Stimulated activated CD8-positive, alpha-beta memory T cell treated with anti-CD3 and anti-CD28 coated beads, Interleukin-7, amount 100 ng/mL, for 4 hours (primary cell): ENCODE measurements at places on chromosomes 11 and 22.

GRCh38 chr22:46994265-46994664, 231.8 kb downstream of the TBC1D22A start:
- no peak for DNase-seq

DNA sequence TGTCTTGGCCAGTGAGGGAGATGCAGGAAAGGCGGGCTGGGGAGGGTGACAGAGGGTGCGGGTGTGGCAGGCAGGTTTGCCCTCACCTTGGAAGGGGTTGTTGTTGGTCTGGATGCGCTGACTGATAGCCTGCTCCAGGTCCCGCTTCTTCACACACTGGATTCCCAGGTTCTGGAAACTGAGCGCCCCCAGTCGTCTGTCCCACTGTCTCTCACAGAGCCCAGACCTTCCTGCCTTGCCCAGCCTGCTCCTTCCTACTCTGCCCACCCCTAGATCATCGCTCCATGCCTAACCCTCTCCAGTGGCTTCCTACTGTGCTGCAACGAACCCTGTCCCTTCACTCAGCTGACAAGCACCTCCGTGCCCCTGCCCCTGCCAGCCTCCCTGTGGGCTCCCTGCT, 2.7 kb downstream of the RELA start:
- DNase-seq: no peak

GRCh38 chr11:130478204-130478701, 29.8 kb downstream of the ADAMTS15 start:
- no peak for DNase-seq

DNA sequence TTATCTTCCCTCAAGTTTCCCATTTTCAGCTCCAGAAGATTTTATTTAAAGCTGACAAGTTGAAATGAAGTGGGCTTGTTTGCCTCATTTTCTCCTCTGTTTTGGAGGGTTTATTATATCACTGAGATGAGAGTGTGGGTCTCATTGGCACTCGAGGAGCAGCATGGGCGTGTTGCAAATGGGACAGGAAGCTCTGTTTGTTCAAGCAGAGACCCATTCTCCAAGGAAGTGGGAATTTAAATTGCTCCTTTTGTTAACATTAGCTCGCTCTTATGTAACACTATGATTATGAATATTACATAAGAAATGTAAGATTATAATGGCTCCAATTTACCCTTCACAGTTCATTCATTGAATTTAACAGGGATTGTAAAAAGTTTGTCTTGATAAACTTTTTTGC, 317.7 kb upstream of the CTSC start:
- no peak for DNase-seq

- DNase-seq: no peak
Observed at GRCh38 chr11:36373016-36374010, 77.2 kb downstream of the PRR5L start.

DNA sequence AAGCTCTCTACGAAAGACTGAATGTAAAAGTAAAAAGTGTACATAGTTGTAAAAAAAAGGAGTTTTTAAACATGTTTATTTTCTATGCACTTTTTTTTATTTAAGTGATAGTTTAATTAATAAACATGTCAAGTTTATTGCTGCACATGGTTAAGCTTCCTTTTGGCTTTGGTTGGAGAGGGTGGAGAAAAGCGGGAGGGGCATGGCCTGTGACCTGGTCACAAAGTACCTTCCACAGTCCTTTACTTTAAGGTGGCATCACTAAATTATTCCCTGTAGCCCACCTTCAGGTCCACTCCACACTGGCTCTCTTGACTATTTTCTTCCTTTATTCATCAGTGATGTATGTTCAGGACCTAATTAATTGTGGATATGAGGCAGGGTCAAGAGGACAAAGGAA, 586 bp upstream of the TTC36 start:
- DNase-seq: no peak

GRCh38 chr11:119910051-119910450, 181.1 kb upstream of the NECTIN1 start:
- DNase-seq: no peak

GRCh38 chr11:779955-780532, 2.8 kb upstream of the GATD1 start:
- DNase-seq: no peak

DNA sequence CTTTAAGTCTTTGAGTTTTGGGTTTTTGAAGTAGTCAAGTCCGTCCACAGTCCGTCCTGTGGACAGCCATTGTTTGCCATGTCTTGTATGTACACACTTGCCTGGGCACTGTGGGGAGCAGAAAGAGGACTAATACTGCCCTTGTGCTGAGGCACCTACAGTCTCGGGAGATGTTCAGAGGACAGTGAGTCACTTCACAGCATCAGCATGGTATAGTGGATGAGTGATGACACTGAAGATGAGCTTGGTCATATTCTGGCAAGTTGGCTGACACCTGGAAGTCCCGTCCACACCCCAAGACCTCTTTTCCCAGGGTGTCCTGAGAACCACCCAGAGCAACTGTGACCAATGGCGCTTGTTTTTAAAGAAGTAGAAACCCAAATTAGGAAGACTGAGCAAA, 29.2 kb downstream of the NF2 start:
- DNase-seq: no peak

DNA sequence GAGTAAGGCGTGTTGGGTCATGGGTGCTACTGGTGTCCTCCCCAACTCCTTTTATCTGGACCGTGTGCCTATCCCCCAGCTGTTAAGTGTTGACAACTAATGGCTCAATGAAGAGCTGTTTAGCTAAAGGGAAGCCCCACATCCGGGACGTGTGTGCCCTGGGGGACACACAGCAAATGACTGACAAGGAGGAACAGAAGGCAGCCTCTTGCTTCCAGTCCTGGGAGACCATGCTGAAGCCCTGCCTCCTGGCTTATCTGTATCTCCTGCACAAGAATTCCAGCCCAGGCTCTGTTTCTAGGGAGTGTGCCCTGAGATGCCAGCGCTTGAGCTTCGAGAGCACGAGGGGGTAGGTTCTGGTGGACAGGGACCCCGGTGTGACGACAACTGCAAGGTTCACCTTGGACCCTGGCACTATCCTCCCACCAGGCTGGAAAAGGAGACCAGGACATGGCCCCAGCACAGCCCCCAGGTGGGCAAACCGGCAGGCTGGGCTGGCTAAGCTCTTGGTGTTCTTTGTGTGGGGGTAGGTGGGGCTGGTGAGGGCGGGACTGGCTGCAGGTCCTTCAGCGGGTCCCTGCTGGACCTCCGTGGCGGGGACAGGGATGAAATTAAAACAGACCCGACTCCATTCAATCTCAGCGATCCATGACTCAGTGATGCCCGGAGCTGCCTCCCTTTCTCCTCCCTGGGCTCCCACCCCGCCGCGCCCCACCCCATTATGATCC, 21.0 kb downstream of the ASCL2 start:
- DNase-seq: no peak

GRCh38 chr22:44661659-44662569, 40.1 kb upstream of the PRR5 start:
- no peak for DNase-seq

DNA sequence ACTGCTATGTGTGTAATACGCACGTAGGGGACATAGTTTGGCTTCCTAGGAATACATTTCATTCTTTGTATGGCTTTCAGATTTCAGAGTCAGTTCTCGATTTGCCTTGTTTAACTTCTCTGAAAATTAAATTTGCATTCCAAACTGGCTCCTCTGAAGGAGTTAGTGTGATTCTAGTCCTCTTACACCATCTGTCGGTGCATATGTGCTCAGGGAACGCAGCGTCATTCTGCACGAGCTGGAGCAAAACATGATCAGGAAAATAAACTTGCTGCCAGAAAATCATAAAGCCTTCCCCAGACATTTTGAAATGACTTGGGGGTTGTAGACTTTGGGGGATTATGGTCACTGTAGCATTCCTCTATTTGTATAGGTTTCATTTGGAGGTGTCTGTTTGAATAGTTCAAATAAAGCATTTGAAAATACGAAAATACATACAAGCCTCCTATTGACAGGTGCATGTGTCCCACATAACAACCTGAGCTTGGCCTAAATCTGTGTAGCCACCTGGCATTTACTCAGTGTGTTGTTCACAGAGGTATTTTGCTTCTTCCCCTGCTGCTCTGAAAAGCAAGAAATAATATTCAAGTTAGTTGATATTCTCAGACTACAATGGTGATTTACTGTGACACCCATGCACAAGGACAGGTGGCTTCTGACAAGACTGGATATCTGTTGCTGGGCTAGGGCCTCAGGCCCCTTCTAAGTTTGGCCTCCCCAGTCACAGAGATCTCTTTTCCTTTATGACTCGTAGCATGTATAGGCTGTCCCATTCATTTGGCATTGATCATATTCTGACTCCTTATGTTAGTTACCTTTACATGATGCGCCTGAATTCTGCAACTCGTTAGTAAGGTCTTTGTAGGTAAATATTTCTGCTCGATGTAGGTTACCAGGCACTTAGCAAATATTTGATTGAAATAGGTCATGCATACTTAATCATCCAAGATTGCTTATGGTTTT, 81.6 kb upstream of the SORL1-AS1 start:
- DNase-seq: no peak

GRCh38 chr11:69542314-69543168, 61.1 kb downstream of the LINC01488 start:
- DNase-seq: no peak

- no peak for DNase-seq
Observed at GRCh38 chr22:48889209-48889830, 938.4 kb downstream of the BRD1 start.

- DNase-seq: no peak
Observed at GRCh38 chr22:19463491-19464469, 15.2 kb downstream of the UFD1 start.

DNA sequence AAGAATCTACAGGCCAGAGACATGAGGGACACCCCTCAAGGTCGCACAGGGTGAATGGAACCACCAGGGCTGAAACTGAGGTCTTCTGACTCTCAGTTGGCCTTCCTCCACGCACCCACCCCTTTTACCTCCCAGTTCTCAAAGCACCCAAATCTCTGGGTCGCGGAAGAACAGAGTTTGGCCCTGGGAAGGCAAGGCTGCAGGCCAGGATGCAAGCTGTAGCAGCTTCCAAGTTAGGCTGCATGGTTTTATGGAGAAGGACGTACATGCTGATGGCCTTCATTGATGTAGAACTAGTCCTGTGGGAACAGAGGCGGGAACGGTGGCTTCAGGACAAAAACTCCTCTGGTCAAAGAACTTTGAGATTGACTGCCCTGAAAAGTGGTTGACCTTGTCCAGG, 143.5 kb upstream of the B3GAT1 start:
- no peak for DNase-seq

DNA sequence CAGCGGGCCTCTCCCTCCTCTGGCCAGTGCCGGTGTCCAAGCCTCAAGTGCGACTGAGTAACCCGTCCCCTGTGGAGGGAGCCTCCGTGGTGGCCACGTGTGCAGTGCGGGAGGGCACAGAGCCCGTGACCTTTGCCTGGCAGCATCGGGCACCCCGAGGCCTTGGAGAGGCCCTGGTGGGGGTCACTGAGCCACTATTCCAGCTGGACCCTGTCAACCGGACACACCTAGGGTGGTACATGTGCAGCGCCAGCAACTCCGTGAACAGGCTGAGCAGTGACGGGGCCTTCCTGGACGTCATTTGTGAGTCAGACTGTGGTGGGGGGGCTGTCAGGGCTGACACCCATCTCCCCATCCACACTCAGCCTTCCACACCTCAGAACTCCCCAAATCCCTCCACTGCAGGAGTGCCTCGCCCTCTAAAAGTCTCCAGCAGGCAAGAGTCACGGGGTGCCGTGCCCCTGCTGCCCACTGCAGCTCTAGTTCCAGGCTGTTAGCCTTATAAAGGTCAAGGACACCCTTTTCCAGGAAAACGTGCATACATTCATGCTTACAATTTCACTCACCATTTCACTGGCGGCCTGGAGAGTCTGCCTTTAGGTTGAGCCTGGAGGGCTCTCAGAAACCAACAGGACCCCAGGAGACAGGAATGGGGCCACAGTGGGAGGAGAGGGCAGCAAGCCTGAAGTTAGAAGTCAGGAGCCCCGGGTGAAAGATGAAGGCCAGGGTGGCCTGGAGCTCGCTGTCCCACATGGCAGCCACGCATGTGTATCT, 2.6 kb downstream of the VSIG10L2 start:
- no peak for DNase-seq

- no peak for DNase-seq
Observed at GRCh38 chr11:115869131-115869530, 364.9 kb upstream of the CADM1 start.

DNA sequence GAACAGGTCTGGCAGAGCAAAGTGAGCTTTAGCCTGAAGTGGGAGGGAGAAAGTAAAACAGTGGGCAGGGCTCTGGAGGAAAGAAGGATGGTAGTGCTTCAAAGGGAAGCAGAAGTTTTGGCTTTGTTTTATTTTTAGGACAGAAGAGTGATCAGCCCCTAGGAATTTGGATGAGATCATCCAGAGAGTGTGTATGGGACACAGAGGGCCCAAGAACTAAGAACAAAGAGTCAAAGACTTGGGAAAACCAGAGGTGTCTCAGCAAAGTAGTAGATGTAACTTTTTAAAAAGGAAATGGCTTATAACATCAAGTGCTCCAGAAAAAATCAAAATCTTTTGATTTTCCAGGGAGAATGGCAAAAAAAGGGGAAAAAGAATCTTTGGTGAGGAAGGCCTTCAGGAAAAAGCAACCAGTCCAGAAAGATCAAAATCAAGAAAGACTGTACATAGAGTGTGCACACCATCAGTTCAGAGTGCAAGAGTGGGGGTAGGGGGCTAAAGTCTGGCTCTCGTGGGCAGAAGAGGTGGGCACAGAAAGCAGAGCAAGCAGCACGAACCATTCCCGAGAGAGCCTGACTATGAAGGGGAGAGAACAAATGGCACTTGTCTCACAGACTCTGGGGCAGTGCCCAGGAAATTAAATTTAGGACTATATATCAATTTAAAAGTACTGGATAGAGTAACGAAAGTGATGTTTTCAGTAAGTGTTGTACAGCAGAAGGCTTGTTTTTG, 30.0 kb downstream of the MAPK1 start:
- no peak for DNase-seq

DNA sequence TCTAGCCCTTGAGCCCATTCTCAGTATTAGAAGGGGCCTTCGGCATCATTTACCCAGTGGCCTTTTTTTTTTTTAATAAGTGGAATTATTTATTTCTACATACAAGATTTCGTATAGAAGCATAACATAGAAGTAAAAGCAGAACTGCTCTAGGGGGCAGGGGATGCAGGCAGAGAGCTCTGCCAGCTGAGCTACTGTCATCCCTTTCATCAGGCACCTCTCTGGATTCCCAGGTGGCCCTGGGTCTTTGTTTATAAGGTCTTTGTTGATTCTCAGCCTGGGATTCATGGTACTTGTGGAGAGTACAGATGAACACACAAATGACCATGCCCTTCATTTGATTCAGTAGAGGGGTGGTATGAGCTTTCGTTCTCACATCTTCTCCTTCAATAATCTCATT, 66.4 kb downstream of the GAB2 start:
- no peak for DNase-seq

- no peak for DNase-seq
Observed at GRCh38 chr11:72682858-72683243, 8.6 kb upstream of the PDE2A start.

DNA sequence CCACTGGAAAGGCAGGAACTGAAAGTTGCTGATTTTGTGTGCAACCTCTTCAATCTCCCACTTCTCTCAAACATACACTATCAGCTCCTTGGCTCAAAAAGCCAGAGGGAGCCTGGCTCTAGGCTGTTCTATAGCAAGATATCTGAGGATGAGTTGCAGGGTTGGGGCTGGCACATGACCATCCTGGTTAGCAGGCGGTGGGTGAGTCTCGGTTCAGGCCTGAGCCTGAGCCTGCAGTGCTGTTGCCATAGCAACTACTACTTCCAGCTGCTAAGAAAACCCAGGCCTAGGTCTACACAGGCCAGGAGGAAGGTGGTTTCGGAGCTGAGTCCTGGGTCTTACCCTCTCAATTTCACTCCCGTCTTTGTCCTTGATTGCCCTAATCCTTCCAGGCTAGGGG, 39.0 kb downstream of the CWC15 start:
- DNase-seq: no peak

- DNase-seq: no peak
Observed at GRCh38 chr11:61350336-61350735, 11.3 kb downstream of the CYB561A3 start.
